ENCODE measurements at places on chromosomes 5 and 9. TPM values are rescaled to one million over a fixed set of nuclear protein-coding genes. Genes with fewer than 3 reads are reported as not detected.

Gene ANKRD31
- 0.58 TPM for total RNA-seq

GRCh38 chr5:56585461-56585860 lies 229.9 kb upstream of the MAP3K1 start:
- DNase-seq, result no peak
- H3K4me3 ChIP-seq, result no peak overlapping the region
- peaks cover 7% of the 10 kb centered on the region for H3K27me3 ChIP-seq
- H3K27ac ChIP-seq, result no peak overlapping the region
- H3K36me3 ChIP-seq, result no peaks in the 10 kb centered on the region

GRCh38 chr9:18428661-18429060 lies 45.3 kb upstream of the ADAMTSL1 start:
- no peaks in the 10 kb centered on the region for H3K27me3 ChIP-seq
- no peak overlapping the region for H3K4me3 ChIP-seq
- no peaks in the 10 kb centered on the region for H3K36me3 ChIP-seq

DNA sequence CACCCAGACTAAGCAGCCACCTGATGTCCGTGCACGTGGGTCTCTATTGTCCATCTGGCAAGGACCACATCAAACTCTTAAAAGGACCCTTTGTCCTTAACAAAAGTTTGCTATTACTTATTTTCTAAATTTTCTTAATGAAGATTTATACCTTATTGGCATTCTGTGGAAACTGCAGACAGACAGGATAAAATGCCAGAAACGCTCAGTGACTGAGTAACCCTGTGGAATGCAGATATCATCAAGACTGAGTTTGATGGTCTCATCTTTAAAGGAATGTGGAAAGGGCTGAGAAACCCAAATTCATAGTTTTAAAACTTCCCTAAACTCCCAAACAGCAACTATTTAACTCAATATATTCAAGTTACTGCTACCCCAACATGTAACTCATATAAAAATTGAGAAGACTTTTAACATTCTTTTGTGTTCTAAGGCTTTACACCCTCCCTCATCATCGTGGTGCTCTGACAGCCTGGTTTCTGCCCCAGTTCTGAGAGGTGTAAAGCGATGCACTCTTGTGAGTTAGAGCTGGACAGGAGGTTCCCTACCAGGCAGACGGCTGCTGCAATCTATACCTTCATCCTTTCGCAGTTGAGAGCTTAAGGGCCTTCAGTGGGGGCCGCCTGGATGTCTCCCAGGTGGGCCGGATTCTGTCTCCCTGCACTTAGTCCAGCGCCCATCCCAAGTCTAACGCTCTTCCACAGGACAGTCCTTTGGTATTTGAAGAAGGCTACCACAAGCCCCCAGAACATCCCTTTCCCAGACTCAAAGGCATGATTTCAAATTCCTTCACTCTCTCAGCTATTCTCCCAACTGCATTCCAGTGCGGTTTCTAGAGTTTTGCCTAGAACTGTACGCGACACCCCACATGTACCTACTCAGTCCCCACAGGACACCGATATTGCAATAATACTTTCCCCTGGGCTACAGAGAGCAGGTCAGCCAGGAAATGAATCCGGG lies 68.9 kb downstream of the DAP start:
- no peak overlapping the region for H3K27ac ChIP-seq
- DNase-seq, result no peak
- H3K27me3 ChIP-seq, result no peaks in the 10 kb centered on the region
- no peak overlapping the region for H3K4me3 ChIP-seq
- H3K4me1 ChIP-seq, result peaks cover 17% of the 10 kb centered on the region

- no peaks in the 10 kb centered on the region for H3K4me1 ChIP-seq
- no peaks in the 10 kb centered on the region for H3K36me3 ChIP-seq
- no peak overlapping the region for H3K4me3 ChIP-seq
- no peak overlapping the region for H3K27ac ChIP-seq
Measured at GRCh38 chr9:4027606-4028005, 272.3 kb downstream of the GLIS3 start.

- no peaks in the 10 kb centered on the region for H3K27me3 ChIP-seq
- no peak for DNase-seq
- H3K36me3 ChIP-seq, result no peaks in the 10 kb centered on the region
- no peak overlapping the region for H3K27ac ChIP-seq
- H3K4me1 ChIP-seq, result peaks cover 6% of the 10 kb centered on the region
- H3K4me3 ChIP-seq, result no peak overlapping the region
Measured at GRCh38 chr9:37914154-37914551, 10.2 kb upstream of the SLC25A51 start.

DNA sequence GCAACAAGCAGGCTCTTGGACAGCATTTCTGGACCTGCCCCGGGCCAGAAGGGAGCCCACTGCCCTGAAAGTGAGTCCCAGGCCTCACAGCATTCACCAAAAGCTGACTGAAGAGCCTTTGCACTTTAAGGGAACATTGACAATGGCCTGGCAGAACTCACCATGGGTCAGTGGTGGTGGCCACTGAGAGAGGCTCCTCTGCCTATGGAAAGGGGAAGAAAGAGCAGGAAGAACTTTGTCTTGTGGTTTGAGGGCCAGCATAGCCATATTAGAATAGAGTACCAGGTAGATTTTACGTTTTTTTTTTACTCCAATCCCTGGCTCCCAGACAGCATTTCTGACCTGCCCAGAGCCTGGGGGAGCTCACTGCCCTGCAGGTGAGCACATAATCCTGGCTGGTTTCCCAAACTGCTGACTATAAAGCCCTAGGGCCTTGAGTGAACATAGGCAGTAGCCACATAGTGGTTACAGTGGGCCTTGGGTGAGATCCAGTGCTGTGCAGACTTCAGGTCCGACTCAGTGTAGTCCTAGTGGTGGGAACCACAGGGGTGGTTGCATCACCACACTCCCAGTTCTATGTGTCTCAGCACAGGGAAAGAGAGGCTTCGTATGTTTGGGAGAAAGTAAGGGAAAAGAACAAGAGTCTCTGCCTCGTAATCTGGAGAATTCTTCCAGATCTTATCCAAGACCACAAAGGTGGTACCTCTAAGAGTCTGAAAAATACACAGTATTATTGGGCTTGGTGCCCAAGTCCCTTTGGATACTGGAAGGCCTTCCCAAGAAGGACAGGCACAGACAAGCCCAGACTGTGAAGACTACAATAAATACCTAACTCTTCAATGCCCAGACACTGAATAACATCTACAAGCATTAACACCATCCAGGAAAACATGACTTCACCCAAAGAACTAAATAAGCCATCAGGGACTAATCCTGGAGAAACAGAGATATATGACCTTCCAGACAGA lies 89.5 kb downstream of the TSSK1B start:
- H3K4me1 ChIP-seq, result no peaks in the 10 kb centered on the region
- no peak overlapping the region for H3K4me3 ChIP-seq
- H3K27ac ChIP-seq, result no peak overlapping the region
- DNase-seq, result no peak
- peaks cover 26% of the 10 kb centered on the region for H3K27me3 ChIP-seq

Gene TRIP13
- total RNA-seq, result 17.7 TPM

Gene GNG10
- total RNA-seq, result 17.2 TPM

DNA sequence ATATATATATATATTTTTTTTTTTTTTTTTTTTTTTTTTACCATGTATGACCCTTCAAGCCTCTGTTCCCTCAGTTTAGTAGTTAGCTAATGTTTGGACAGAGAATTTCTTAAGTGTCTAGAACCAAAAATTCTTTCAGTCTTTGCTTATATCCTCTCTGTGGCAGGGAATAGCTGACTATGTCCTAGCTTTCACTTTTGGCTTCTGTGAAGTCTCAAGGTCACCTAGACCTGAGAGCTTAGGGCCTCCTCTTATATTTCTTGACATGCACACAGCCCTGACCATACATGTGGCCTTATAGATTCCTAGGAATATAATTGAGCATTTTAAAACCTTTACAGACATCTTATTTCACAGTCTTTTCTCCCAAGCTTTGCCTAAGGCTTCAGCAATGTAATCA lies 930.8 kb upstream of the CDH9 start:
- no peaks in the 10 kb centered on the region for H3K36me3 ChIP-seq
- DNase-seq, result no peak
- H3K4me3 ChIP-seq, result no peak overlapping the region
- no peaks in the 10 kb centered on the region for H3K27me3 ChIP-seq

Gene NAIP
- 5.7 TPM for total RNA-seq

DNA sequence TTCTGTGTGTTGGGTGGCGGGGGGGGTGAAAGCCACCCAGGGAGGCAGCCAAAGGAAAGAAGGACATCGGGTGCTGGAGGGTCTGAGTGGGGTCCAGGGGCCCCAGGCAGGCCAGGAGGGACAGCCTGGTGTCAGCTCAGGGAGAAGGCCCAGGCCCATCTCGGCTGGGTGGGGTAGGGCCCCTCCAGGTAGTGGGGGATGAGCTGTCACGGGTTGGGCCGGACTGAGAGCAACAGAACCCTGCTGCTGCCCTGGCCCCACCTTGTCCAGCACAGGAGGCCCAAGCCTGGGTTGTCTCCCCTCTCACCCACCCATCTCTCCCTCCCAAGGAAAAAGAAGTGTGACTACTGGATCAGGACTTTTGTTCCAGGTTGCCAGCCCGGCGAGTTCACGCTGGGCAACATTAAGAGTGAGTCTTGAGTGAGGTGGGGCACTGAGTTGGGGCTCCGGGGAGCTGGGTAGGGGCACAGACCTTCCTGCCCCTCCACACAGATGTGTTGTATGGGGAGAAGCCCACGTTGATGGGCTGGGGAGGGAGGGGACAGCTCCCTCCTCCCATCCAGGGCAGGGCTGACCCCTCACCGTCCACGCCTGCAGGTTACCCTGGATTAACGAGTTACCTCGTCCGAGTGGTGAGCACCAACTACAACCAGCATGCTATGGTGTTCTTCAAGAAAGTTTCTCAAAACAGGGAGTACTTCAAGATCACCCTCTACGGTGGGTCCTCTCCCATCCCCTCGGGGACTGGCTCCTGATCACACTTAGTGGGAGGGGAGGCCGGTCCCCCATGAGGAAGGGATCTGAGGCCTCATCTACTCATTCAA lies 2.3 kb downstream of the LCN2 start:
- peaks cover 6% of the 10 kb centered on the region for H3K4me1 ChIP-seq
- no peak for DNase-seq
- H3K27me3 ChIP-seq, result no peaks in the 10 kb centered on the region
- H3K27ac ChIP-seq, result no peak overlapping the region

GRCh38 chr9:969310-970150 lies 6.9 kb upstream of the DMRT3 start:
- peaks cover 71% of the 10 kb centered on the region for H3K27me3 ChIP-seq
- H3K4me3 ChIP-seq, result peak overlapping the region; percentile 44
- no peak for DNase-seq
- H3K27ac ChIP-seq, result no peak overlapping the region
- H3K4me1 ChIP-seq, result peaks cover 49% of the 10 kb centered on the region

DNA sequence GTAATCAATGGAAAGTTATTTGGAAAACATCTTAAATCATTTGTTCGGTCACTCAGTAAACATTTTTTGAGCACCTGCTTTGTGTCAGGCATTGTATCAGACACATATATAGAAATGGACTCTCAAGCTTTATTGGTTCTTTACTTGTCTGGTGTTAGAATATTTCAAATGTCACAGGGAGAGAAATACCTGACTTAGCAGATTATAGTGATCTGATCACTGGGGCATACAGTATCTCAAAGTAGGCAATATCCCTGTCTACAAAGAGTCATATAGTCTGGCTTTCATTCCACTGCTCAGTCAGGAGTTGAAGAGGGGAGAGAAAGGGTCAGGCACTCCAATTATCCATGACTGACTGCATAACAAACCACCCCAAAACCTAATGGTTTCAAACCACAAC lies 30.2 kb downstream of the ENTREP1 start:
- no peak overlapping the region for H3K4me3 ChIP-seq
- H3K36me3 ChIP-seq, result no peaks in the 10 kb centered on the region
- DNase-seq, result no peak

Gene MRPL22
- total RNA-seq, result 78.0 TPM
